Activated naive CD4-positive, alpha-beta T cell treated with Interleukin-2 at 50 U/mL for 16 hours (primary cell): ENCODE measurements at places on chromosomes 1 and 21.

GRCh38 chr1:11291049-11291448 is 18.1 kb downstream of the UBIAD1 start:
- no peak for DNase-seq

- DNase-seq, result no peak
Observed at GRCh38 chr1:226627050-226627755, 78.6 kb downstream of the STUM start.

GRCh38 chr21:30072496-30072895 is 94.1 kb downstream of the CLDN17 start:
- no peak for DNase-seq

DNA sequence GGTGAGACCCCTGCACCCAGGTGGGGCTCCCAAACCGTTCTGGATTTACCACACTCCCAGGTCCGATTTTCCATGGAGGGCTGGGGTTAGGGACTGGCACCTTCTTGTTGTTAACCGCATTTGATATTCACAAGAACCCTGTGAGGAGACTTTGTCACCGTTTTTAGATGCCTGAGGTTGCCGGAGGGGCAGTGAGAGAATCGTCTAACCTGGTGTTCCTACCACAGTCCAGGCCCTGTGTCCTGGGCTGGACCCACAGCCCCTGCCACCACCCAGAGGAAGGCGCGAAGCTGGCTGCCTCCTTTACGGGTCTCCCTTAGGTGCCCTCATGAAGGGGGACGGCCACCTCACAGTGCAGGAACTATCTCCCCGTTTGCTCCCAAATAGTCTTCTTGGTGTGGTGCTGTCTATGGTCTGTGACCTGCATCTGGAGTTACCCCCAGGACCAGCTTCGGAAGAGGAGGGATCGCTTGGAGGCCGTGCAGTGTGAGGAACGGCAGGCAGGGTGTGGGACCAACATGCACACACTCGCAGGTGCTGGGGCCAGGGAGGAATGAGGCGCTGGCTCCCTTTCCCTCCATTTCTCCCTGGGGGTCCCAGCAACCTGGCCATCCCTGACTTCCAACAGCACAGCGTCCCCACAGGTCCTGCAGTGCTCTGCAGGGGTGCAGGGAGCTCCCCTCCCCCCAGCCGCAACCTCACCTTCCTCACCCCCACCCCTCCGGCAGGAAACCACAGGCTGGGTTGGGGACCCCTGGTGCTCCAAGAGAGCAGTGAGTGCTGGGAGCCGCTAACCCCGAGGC is 7.0 kb downstream of the SIM2 start:
- DNase-seq, result no peak

DNA sequence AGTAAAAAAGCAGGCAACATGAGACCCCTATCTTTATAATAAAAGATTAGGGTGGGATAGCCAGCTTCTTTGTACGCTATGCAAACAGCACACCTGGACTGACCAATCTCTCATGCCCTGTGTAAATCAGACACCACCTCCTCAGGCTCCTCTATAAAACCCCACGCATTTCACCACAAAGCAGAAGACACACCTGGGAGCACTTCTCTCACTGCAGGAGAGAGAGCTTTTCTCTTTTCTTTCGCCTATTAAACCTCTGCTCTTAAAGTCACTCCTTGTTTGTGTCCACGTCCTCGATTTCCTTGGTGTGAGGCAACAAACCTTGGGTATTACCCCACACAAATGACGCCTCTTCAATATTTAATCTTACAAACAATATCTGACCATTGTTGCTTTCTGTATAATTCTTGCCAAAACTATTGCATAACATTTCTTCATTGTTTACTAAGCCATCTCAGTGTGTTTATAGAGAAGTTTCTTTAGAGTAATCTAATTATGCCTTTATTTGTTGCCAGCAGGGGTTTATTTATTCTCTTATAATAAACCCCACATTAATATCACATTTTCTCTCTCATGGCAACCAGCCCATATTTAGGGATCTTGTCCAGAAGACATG is 31.6 kb upstream of the NUF2 start:
- no peak for DNase-seq

- no peak for DNase-seq
Observed at GRCh38 chr21:32162727-32163320, 116.0 kb downstream of the MIS18A start.

DNA sequence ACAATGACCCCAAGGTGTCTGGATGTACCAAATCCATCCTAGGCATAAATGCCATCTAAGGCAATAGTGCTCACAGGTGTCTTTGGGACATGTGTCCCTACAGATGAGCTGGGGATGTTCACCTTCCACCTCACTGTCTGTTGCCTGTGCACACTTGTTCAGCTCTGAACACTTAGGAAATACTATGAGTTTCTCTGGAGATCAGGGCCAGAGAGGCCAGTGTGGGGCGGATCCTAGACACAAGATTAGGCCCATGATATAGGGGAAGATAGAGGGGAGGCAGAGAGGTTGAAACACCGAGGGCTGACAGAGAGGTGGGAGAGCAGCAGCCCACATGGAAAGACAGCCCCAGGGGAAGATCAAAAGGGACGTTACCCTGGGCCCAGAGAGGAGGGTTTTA is 25.6 kb downstream of the C1orf116 start:
- DNase-seq, result no peak

DNA sequence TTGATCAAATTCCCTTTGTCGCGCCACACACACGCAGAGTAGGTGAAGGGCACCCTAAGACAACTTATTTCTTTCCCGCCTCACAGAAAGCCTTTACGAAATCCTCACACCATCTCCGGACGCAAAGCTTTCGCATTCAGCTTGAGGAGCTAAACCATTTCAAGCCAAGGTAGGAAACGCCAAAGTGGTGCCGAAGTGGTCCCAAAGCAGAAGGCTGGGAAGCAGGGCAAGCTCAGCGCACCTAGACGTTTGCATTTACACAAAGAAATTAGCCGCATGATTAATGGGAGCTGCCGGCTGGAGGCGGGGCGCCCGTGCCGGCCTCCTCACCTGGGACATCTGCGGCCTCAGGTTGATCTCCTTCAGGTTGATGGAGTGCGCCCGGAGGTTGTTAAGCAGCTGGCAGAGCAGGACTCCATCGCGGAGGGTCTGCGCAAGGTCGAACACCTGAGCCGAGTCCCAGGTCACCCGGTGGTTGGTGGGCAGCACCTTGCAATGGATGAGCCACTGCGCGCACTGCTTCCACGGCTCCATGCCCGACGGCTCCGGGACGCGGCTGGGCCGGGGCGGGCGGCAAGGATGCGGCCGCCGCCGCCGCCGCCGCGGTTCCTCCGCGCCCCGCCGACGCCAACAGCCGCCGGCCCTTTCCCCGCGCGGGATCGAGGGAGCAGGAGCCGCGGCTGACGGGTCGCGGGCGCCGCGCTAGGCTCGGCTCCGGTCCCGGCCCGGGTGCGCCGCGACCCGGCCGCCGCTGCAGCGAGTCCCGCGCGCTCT is 457 bp downstream of the VAV3 start:
- peak; percentile 39 for DNase-seq

- no peak for DNase-seq
Observed at GRCh38 chr21:46005081-46005480, 23.5 kb downstream of the COL6A1 start.
